ENCODE measurements at places on chromosomes 2 and 18. TPM values are rescaled to one million over a fixed set of nuclear protein-coding genes. Genes with fewer than 3 reads are reported as not detected.

POTEE gene
- polyA plus RNA-seq = 0.02 TPM

GAREM1 gene
- 1.4 TPM for polyA plus RNA-seq

SERPINB11 gene
- 0.12 TPM for polyA plus RNA-seq

TMEM198 gene
- polyA plus RNA-seq = 2.2 TPM

C1GALT1C1L gene
- polyA plus RNA-seq = 0.63 TPM

DYSF gene
- polyA plus RNA-seq = 0.09 TPM

TAF4B gene
- 0.38 TPM for polyA plus RNA-seq

BABAM2 gene
- polyA plus RNA-seq = 20.3 TPM

SERPINB3 gene
- polyA plus RNA-seq = not detected

SDC1 gene
- polyA plus RNA-seq = 28.3 TPM

CYP1B1 gene
- 0.65 TPM for polyA plus RNA-seq

LANCL1 gene
- polyA plus RNA-seq = 29.7 TPM

RAMP1 gene
- 100.0 TPM for polyA plus RNA-seq

UGT1A10 gene
- not detected for polyA plus RNA-seq

EMILIN2 gene
- 0.34 TPM for polyA plus RNA-seq

ZNF513 gene
- 23.7 TPM for polyA plus RNA-seq

REG3G gene
- not detected for polyA plus RNA-seq

MFSD2B gene
- 0.09 TPM for polyA plus RNA-seq

BOLL gene
- polyA plus RNA-seq = not detected

PLGLB2 gene
- polyA plus RNA-seq = 0.99 TPM

AQP12B gene
- not detected for polyA plus RNA-seq

MYO7B gene
- 0.55 TPM for polyA plus RNA-seq

RMND5A gene
- 5.1 TPM for polyA plus RNA-seq

MC4R gene
- polyA plus RNA-seq = 0.14 TPM

TMEM247 gene
- not detected for polyA plus RNA-seq

LRRTM1 gene
- polyA plus RNA-seq = not detected

Measured in IMR-90 (cell line).